ENCODE measurements at places on chromosomes 1 and 21.

GRCh38 chr1:26950602-26951001 is 9.7 kb downstream of the KDF1 start:
- DNase-seq = no peak

DNA sequence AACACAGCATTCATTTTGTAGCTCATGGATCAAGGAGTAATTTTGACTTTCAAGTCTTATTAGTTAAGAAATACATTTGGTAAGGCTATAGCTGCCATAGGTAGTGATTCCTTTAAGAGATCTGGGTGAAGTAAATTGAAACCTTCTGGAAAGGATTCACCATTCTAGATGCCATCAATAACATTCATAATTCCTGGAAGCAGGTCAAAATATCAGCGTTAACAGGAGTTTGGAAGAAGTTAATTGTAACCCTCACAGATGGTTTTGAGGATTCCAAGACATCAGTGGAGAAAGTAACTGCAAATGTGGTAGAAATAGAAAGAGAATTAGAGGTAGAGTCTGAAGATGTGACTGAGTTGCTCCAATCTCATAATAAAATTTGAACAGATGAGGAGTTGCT is 216.6 kb downstream of the GREM2 start:
- no peak for DNase-seq

- no peak for DNase-seq
Measured at GRCh38 chr1:66528580-66528979, 5.4 kb upstream of the SGIP1 start.

DNA sequence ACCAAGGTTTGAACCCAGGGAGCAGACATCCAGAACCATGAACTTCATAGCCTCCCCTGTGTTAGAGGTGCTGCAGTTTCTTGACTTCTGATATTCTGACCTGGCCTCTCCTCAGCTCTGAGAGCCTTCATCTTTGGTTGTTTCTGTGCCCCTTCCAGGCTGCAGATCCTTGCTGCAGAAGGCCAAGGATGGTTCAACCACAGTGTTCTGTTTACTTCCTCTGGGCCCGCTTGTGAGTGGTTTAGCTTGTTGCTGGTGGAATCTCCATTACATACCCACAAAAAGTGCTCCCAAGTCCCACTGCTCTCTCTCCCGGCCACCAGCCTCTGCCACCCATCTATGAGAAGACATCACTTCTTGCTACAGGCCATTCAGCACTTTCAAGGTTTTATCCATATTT is 9.0 kb upstream of the SLC2A7 start:
- no peak for DNase-seq
